ENCODE measurements at places on chromosomes 6 and 20. TPM values are rescaled to one million over a fixed set of nuclear protein-coding genes. Genes with fewer than 3 reads are reported as not detected.

Gene KHDC1
- 1.1 TPM for total RNA-seq

Gene C6orf163
- total RNA-seq = 1.6 TPM

Gene BMP5
- 0.93 TPM for total RNA-seq

Gene SPEF1
- 0.33 TPM for total RNA-seq

Gene HMGN4
- 29.7 TPM for total RNA-seq

Gene NKX2-4
- total RNA-seq = not detected

Gene CEP57L1
- 6.2 TPM for total RNA-seq

Gene KIAA1755
- 7.1 TPM for total RNA-seq

Gene PREX1
- total RNA-seq = 11.2 TPM

Gene CLVS2
- 0.05 TPM for total RNA-seq

Gene LAMA5
- total RNA-seq = 70.9 TPM

Gene ZNF831
- total RNA-seq = 0.05 TPM

Gene SLC22A7
- total RNA-seq = not detected

Gene SLA2
- total RNA-seq = 0.19 TPM

Gene MAS1
- not detected for total RNA-seq

Gene PTK6
- total RNA-seq = not detected

Gene CAPN11
- 0.25 TPM for total RNA-seq

Gene SPAG4
- total RNA-seq = 2.3 TPM

Gene CRISP3
- not detected for total RNA-seq

Gene HLA-DPA1
- total RNA-seq = 28.8 TPM

Gene HFE
- 3.4 TPM for total RNA-seq
